ENCODE measurements at places on chromosomes 3 and 15.

DNA sequence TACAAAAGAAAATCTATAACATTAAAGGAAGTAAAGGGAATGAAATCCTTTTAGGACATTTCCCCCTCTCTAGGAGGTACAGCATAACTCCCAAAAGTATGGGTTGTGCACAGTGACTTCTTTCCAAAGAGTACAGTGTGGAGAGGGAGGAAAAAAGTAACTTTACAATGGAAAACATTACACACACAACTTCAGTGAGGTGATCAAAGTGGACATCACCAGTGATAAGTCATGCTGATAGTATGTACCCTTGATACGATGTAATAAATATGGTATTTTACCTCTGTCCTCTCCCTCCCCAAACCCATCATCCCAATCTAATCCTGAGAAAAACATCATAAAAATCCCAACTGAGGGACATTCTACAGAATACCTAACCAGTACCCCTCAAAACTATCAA is 10.8 kb downstream of the PLD1 start:
- no peak for DNase-seq

GRCh38 chr15:59995568-59996297 is 8.4 kb upstream of the FOXB1 start:
- DNase-seq: no peak

- no peak for DNase-seq
Observed at GRCh38 chr3:10465161-10465560, 40.2 kb downstream of the ATP2B2 start.

DNA sequence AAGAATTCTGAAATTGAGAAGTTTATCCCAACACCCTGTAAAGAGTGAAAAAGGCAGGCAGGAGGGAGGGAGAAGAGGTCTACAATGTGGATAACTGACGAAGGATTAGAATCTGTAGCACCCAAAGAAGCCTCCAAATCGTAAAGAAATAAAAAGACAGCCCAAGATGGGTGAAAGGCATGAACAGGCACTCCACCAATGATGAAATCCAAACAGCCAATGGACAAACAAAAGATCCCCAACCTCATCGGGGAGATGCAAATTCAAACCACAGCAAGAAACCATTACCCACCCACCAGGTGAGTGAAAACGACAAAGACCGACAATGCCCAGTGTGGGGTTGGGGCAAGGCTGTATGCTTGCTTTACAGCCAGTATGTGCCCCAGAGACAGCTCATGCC is 85.6 kb downstream of the IQSEC1 start:
- no peak for DNase-seq

- no peak for DNase-seq
Observed at GRCh38 chr3:159604151-159604581, 384.5 kb upstream of the IL12A start.

DNA sequence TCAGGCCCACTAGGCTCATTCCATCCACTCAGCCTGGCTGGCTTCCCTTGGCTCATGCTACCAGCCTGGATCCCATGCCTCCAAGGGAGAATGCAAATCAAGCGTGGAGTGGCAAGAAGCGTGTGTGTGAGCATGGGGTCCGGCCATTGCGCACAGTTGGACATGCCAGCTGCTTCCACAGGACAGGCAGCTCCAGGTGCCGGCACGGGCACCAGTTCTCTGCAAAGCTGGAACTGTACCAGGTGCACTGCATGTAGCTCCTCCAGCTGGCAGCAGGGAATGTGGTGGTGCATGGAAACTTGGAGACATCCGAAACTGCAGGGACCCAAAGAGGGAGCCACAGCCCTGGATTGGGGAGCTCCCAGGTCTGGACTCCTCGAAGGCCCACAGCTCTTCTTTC is 449.8 kb downstream of the EPHA6 start:
- DNase-seq: no peak

DNA sequence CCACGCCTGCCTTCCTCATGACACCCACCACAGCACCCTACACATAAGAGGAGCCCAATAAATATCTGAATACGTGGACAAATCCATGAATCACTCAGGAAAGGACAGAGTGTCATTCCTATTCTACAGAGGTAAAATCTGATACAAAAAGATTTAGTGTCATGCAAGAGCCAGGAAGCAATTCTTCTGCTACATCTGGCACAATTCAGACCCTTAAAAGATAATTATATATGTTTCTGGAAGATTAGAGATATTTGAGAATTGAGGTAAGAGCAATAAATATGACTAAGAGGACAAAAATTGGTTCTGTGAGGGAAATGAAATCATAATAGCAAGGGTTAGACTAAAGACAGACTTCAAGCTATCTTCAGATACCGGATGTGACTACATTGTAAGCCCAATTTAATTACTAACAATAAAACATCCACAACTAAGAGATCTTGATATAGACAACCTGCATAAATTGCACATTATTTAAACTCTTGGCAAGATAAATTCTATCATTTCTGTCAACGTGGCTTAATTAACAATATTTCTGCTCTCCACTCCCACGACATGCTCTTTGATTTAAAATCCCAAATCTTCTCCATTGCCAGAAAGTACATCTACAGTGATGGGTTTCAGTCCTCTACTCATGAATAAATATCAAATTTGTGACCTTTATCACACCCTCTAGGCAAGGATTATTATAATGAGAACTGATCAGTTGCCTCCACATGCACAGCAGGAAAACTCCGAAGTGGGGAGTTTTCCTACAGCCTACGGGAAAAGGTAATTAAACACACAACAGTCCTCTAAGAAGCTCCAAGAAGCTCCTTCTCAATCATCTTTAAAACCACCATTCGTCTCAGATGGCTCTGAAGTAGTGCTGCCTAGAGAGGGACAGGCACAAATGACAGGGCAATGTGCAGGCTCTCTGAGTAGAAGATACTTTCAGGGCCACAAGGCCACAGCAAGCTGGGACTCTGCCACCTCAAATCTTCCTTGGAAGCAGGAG is 32.6 kb downstream of the MB21D2 start:
- no peak for DNase-seq

GRCh38 chr3:119681279-119681678 is 4.1 kb upstream of the COX17 start:
- peak; percentile 18 for DNase-seq

DNA sequence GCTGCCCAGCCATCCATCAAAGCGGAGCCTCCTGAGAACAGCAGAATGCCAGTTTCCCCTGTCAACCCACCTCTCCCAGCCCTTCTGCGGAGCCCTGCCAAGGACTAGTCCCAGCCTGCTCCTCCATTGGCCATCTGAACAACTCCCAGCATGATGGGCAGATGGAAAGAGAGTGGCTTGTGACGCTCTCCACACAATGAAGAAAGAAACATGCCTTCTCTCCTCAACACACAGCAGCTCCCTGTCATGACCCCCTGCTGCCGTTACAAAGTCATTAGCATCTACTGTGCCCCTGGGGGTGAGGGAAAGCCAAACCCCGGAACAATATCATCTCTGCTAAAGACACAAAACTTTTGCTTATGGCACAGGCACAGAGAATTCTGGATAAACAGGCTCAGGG is 33.6 kb downstream of the MECOM start:
- no peak for DNase-seq

DNA sequence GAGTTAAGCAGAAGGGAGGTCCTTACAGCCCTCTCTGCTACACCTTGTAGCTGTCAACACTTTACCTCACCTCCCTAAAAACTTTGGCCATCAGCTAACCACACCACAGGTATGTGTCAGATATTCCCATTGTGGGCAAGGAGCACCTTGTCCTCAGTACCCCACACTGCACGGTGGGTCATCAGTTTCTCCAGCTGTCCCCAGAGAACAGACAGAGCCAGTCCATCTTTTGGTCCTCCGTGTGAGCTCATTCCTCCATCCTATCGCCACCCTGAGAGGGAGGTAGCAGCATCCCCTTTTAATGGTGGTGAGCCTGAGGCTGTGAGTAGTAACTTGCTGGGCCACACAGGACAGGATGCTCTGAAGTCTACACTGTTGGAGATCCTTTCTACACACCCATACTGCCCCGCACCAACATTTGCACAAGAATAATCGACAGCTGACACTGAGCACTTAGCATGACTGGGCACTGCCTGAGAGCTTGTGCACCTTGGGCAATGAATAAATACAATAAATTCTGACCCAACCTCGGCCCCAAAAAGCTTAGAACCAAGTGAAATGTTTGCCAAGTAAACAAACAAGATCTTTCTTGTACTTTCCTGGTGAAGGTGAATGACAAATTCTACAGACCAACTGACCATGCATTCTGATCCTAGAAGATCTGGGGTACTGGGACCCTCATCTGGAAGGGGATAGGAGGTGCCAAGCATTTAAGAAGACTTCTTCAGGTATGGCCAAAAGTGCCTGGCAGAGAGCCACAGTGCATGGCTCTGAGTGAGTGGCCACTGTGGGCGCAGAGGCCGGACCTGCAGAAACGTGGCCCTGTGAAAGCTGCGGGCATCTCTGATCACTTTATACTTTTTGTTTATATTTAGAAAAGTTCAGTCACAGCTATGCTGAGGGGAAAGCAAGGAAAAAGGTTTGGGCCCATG is 6.9 kb downstream of the CHCHD4 start:
- no peak for DNase-seq

DNA sequence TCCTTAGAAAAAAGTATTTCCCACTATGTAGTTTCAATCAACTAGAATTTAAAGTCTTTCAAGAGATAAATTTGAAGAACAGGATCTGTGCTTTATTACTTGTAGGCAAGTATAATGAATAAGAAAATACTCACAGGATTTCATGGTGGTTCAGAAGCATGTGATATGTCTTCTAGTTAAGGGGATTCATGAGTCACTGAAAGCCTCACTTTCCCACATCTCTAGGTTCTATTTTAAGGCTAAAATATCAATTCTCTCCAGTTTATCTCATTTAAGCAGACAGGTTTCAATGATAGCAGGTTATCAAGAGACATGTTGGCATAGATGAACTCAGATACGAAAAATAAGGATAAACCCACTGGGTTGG is 437.8 kb upstream of the BCHE start:
- no peak for DNase-seq

DNA sequence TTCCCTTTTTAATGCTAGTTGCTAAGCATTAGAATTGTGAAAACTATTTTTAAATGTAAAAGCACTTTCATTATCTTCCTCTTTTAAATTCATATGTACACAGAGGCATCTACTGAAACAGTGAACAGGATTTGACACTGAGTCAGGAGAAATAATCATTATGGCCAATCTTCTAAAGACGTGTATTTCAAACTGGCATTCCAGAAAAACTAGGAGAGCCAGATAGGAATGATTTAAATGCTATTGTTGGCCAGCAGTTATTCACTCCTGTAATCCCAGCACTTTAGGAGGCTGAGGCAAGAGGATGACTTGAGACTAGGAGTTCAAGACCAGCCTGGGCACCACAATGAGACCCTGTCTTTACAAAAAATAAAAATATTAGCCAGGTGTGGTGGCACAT is 67.6 kb upstream of the RAP2B start:
- DNase-seq: no peak

- DNase-seq: no peak
Observed at GRCh38 chr3:171790898-171791691, 19.2 kb downstream of the PLD1 start.

GRCh38 chr3:112498914-112499711 is at the start of gene BTLA:
Gene BTLA (minus strand): TSS chr3:112499472. CDS start chr3:112499358, 114 bp downstream.
- peak; percentile 42 for DNase-seq

GRCh38 chr15:98842973-98843285 is 164.7 kb downstream of the PGPEP1L start:
- no peak for DNase-seq

DNA sequence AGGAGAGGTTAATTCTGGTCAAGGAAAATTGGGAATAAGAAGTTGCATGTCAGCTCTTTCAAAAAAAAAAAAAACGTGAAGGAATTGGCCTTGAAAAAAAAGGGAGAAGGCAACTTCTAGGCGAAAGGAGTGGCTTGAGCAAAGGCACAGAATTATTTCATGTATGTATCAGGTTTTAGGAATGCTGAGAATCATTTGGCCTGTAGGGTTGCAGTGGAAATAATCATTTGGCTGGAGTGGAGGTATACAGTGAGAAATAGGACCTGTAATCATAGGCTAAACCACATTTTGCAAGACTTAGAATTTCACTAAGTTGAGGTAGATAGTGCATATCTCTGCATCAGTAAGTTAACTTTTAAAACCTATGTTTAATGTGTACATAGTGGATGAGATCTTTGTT is 54.9 kb downstream of the EPHA6 start:
- no peak for DNase-seq

- no peak for DNase-seq
Observed at GRCh38 chr3:175020101-175020500, 161.0 kb downstream of the NAALADL2 start.

DNA sequence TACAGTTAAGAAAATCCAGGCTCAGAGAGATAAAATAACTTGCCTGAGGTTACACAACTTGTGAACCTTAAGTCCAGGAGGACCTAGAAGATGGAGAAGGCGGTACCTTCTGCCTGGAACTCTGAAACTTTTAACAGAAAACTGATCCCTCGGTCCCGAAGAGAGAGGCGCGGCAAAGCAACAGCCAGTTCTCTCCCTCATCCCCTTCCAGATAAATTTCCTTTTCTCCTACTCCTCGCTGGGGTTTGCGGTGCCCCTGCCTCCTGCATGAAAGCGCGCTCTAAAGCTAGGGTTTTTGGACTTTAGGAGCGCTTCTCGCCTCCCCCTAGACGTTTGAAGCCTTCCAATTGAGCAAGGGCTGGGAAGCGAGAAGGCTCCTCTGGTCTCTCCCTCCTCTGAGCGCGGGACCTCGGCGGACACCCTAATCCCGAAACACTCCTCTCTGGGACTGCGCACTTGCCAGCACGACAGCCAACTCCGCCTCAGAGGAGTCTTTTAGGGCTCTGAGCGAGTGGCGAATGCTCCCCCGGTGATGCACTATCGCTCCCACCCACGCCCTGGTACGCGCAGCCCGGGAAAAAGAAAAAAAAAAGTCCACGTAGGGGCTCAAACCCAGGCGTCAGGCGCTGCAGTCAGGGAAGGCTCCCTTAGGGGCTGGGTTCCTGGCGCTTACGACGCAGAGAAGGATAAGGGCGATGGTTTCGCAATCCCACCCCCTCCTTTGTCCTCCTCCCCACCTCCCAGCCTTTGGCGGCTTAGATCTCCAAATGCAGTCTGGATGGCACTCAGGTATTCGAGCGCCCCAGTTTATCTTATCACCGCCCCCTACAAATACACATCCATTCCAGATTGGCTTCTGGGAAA is 7.9 kb upstream of the EOMES start:
- no peak for DNase-seq

DNA sequence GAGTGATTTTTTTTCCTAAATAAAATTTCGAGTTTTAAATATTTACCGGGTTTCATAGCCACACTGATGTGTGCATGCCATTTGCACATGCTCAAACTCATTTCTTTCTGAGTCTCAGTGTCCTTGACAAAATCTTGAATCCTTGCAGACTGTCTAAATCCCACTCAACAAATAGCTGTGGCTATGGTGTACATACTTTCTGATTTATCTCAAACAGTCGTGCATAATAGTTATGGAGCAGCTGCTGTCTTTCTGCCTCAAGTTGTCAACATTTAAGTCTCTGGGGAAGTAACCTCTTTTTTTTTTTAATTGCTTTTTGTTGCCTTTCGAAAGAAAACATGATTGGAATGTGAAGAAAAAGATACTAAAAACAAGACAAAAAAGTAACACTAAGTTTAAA is 52.8 kb upstream of the UTS2B start:
- DNase-seq: no peak

GRCh38 chr15:29139540-29140459 is 129.8 kb downstream of the NSMCE3 start:
- DNase-seq: peak; percentile 9
